CMK (cell line): ENCODE measurements at places on chromosomes 16 and 17.

GRCh38 chr17:8391711-8392110 is 5.9 kb downstream of the RNF222 start:
- DNase-seq: no peak

- no peak for DNase-seq
These were observed 24.4 kb upstream of the CREBBP start for GRCh38 chr16:3904875-3905274.

- no peak for DNase-seq
These were observed 27.2 kb upstream of the KCNJ16 start for GRCh38 chr17:70047619-70048419.

- no peak for DNase-seq
These were observed 161.3 kb downstream of the WSCD1 start for GRCh38 chr17:6231465-6231864.

- DNase-seq: no peak
These were observed 12.2 kb upstream of the MRPS23 start for GRCh38 chr17:57861790-57862693.
